BE2C (cell line): ENCODE measurements at places on chromosomes 5 and 9.

DNA sequence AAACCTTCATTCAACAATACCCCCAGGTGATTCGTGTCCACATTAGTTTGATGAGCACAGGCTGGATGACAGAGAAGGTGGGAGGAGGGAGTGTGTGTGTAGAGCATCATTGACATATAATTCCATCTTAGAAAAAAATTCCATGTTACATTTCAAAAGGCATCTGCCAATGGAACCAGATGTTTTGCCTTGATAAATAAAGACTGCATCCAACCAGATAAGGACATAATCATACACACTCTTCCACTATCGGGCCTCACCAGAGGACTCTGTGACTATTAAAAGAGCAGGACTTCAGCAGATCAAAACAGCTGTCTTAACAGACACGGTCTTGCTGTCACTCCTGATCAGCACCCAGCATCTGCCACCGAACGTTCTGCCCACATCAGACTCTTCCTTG is 96.4 kb upstream of the SPIN1 start:
- no peak for DNase-seq

DNA sequence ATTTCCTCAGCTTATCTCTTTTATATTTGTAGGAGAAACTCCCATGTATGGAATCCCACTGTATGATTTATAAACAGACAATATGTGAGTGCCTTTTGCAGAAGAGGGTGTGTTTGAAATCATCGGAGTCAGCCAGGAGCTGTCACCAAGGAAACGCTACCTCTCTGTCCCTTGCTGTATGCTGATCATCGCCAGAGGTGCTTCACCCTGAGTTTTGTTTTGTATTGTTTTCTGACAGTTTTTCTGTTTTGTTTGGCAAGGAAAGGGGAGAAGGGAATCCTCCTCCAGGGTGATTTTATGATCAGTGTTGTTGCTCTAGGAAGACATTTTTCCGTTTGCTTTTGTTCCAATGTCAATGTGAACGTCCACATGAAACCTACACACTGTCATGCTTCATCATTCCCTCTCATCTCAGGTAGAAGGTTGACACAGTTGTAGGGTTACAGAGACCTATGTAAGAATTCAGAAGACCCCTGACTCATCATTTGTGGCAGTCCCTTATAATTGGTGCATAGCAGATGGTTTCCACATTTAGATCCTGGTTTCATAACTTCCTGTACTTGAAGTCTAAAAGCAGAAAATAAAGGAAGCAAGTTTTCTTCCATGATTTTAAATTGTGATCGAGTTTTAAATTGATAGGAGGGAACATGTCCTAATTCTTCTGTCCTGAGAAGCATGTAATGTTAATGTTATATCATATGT is 18.0 kb upstream of the CTSL start:
- no peak for DNase-seq

DNA sequence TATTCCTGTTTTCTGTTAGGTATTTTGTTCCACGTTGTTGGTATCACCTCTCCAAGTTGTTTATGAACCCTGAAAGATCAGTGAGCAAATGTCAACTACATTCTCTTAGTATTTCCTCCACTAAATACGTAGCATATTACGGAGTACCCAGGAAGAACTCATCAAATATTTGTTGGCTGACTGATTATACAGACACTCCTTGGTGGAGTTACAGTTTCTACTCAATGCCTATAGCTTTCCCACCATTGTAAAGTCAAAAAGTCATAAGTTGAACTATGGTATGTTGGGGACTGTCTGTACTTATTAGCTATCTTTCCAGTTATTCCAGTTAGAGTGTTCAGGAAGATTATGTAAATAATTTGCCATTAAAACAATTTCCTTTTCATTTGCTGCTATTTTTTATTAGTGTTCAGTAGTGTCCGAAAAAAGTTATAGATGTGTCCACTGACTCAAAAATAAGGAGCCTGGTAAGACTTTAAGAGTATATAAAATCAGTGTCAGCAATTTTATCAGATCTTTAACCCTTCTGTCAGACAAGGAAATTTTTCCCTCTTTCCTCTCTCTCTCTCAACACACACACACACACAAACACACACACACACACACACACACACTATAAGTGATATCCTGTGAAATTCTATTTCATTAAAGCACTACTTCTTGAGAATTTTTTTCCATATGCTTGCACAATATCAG is 6.8 kb upstream of the APBA1 start:
- DNase-seq = no peak

DNA sequence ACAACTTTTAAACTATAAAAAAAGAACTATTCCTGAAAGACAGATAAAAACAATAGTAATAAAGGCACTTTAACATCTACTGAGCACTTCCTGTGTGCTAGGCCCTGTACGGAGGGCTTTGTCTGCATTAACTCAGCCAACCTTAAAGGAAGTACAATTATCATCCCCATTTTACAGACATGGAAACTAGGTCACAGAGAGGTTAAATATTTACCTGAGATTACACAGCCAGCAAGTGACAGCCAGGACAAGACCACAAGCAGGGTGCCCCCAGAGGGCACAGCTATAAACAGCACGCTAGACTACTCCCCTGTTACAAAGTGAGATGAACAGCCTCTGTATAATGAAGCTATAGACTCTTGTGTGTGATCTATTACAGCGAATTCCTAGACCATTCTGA is 25.5 kb downstream of the DDX31 start:
- DNase-seq = no peak

- DNase-seq = no peak
Observed at GRCh38 chr5:135441350-135441831, 5.8 kb downstream of the DCANP1 start.

GRCh38 chr5:113170707-113171106 is 194.1 kb downstream of the DCP2 start:
- peak; percentile 34 for DNase-seq

GRCh38 chr5:174521449-174521848 is 202.9 kb upstream of the MSX2 start:
- no peak for DNase-seq

- peak; percentile 43 for DNase-seq
Observed at GRCh38 chr9:9942764-9943424, 669.9 kb downstream of the PTPRD start.

- DNase-seq = no peak
Observed at GRCh38 chr5:6705959-6706358, 7.3 kb upstream of the TENT4A start.

DNA sequence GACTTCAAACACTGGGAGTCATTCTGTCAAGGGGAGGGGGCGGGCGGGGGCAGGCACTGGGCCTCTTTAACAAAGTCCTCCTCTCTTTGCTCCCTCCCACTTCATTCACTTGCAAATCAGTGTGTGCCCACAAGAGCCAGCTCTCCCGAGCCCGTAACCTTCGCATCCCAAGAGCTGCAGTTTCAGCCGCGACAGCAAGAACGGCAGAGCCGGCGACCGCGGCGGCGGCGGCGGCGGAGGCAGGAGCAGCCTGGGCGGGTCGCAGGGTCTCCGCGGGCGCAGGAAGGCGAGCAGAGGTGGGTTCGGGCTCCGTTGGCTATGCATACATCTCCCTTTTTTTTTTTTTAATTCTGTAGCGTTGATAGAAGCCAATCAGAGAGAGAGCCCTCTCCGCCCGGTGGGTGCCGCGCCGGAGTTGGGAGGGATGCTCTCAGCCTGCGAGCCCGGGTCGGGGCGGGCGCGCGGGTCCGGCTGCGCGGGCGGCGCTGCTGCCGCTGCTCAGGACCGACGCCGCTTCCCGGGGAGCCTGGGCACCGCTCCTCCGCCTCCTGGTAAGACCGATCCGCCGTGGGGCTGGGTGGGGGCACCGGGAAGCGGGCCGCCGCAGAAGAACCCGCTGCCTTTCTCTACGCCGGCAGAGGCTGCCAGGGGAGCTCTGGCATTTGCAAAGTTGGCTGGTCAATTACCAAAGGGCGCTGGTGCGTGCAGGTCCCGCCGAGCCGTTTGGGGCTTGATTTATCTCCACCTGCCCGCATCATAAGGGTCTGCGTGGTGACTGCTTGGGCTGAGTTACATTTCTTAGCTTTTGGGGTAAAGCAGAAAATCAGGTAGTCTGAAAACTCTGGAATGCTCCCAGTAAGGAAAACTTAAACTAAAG is at the start of gene CDH6:
CDH6 (plus strand) TSS at position 96 of the 877 bp plus-strand sequence. CDS start 73,788 bp downstream, outside the sequence.
- DNase-seq = peak; percentile 64

GRCh38 chr5:134995850-134996402 is 28.2 kb downstream of the CATSPER3 start:
- DNase-seq = no peak

DNA sequence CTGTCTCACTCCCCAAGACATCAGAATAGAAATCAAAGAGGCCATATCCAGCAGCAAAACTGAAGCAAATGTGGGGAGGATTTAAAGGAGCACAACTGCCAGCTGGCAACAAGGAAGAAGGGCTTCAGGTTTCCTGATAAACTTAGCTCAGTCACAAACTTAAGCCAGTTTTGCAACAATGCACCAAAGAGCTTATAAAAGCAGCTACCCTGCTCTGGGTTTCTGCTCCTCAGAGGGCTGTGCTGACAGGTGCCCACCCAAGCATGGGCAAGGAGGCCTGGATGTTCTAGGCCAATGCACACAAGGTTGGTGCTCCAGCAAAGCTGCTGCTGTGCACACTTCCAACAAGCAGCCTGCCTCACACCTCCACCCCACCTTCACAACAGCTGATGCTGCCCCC is 132.9 kb downstream of the SIL1 start:
- no peak for DNase-seq

GRCh38 chr5:116135344-116135743 is 50.5 kb downstream of the COMMD10 start:
- DNase-seq = no peak

GRCh38 chr9:76227156-76227555 is 167.1 kb downstream of the RFK start:
- DNase-seq = no peak

DNA sequence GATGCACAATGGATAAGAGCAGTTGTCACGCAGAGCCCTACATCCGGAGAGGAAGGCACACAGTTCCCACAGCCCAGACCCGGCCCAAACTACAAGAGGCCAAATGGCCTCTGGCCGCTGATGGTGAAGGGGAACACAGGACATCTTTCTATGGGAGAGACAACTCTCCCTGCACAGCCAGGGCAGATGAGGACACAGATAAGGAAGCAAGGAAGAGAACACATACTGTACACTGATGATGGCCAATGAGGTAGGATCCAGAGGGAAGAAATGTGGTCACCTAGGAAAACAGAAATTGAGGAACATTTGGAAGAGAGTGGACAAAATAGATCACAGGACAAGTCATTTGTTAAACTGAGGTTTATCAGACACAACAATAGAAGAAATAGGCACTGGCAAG is 28.4 kb upstream of the SMIM32 start:
- DNase-seq = no peak

DNA sequence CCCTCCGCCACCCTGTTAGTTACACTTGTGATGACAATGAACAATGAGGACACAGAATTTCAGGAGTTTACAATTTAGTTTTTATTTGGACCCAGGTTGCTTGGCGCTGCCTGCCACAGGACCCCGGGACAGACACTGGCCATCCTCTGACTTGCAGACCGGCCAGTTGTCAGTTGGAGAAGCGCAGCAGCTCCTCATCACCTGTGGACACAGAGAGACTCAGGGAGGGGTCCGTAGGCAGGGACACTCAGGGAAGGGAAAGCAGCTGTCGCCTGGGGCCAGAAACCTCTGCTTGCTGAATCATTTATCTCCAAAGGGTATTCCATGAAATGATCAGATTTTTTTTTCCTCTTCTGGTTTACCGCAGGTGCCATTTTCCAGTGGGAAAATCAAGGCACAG is 18.0 kb downstream of the AMBP start:
- DNase-seq = no peak

- peak; percentile 64 for DNase-seq
Observed at GRCh38 chr9:29214154-29214689, 1640.9 kb upstream of the C9orf72 start.

GRCh38 chr5:173625673-173626504 is 9.4 kb upstream of the BOD1 start:
- no peak for DNase-seq

GRCh38 chr9:72149231-72149975 is at the start of gene GDA:
TSS of gene GDA (plus strand) at chr9:72149440. CDS start at chr9:72149560, 120 bp downstream.
- no peak for DNase-seq

DNA sequence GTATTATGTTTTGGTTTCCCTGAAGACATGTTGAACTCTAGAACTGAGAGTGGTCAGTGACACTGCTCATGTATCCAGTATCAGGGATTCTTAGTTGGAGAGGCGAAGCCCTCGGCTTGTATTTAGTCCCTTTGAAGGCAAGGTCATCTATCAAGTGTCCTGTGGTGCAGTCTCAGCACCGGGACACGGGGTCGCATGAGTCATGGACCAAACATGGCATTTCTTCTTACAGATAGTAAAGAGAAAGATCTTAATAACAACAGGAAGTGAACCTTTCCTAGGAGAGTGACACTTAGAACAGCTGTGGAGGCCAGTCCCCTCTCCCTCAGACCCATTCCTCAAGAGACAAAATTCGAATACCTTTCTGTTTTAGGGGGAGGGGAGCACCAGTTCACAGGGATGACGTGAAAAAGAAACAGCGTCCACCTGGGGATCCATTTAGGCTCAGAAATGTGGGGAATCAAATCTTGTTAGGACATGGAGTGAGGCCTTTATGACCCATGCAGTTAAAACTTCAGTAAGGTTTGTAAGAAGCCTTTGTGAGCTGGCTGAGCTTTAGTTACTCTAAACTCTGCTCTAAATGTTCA is 86.5 kb downstream of the ADGRV1 start:
- DNase-seq = no peak
